ENCODE measurements at places on chromosomes 12 and 14.

DNA sequence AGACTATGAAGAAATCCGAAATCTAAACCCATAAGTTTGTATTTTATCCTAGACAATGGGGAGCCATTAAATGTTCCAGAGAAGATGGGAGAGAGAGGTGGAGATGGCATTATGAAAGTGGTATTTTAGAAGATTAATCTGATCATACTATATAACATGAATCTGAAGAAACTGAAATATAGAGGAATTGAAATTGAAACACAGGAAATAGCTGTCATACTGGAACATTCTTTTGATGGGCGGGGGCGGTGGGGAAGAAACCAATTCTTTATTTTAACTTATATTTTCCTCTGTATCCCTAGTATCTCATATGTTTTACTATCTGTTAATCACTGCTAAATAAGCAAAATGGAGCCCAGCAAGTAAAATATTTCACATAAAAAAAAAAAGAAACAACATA lies 27.0 kb upstream of the FOXN3 start:
- DNase-seq, result no peak

GRCh38 chr14:23530375-23531055 lies 21.1 kb downstream of the ZFHX2 start:
- DNase-seq, result no peak

- DNase-seq, result no peak
These were observed 63.6 kb downstream of the TMCC3 start for GRCh38 chr12:94586589-94587259.

GRCh38 chr14:105475269-105476096 lies 862 bp downstream of the CRIP2 start:
- no peak for DNase-seq

- no peak for DNase-seq
These were observed 499 bp downstream of the RNASE4 start for GRCh38 chr14:20684662-20685456.

- no peak for DNase-seq
These were observed 446 bp upstream of the ZNF641 start for GRCh38 chr12:48351022-48351708.

- no peak for DNase-seq
These were observed 71.9 kb downstream of the BCL11B start for GRCh38 chr14:99199846-99200653.

GRCh38 chr14:87989956-87990299 lies 3.1 kb downstream of the GALC start:
- DNase-seq, result no peak

DNA sequence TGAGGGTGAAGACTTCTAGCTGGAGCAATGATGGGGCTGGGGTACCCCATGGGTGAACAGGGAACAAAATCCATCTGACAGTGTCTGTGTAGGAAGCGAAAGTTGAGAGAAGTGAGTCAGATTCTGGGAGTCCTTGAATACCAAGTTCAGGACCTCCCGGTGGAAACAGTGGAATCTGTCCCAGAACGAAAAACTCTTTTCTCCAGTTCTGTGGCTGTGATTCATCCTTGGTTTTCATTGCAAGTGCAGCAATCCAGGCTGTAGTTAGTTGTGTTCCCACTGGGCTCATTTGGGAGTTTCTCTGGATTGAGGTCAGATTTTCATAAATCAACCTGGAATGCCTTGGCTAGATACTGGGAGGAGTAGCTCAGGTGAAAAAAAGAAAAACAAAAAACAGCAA lies 120.7 kb downstream of the C12orf75 start:
- no peak for DNase-seq

GRCh38 chr14:68676511-68676943 lies 116.3 kb downstream of the ZFP36L1 start:
- no peak for DNase-seq

GRCh38 chr12:32489070-32489469 lies 89.7 kb downstream of the FGD4 start:
- no peak for DNase-seq

DNA sequence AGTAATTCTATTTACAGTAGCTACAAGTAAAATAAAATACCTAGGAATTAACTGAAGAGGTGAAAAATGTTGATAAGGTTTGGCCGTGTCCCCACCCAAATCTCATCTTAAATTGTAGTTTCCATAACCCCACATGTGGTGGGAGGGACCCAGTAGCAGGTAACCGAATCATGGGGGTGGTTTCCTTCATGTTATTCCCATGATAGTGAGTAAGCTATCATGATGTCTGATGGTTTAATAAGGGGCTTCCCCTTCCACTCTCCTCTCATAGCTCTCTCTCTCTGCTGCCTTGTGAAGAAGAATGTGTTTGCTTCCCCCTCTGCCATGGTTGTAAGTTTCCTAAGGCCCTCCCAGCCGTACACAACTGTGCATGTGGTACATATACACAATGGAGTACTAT lies 1170.7 kb downstream of the BCL11B start:
- DNase-seq, result no peak

- no peak for DNase-seq
These were observed 651.6 kb upstream of the LRFN5 start for GRCh38 chr14:40955131-40955505.

DNA sequence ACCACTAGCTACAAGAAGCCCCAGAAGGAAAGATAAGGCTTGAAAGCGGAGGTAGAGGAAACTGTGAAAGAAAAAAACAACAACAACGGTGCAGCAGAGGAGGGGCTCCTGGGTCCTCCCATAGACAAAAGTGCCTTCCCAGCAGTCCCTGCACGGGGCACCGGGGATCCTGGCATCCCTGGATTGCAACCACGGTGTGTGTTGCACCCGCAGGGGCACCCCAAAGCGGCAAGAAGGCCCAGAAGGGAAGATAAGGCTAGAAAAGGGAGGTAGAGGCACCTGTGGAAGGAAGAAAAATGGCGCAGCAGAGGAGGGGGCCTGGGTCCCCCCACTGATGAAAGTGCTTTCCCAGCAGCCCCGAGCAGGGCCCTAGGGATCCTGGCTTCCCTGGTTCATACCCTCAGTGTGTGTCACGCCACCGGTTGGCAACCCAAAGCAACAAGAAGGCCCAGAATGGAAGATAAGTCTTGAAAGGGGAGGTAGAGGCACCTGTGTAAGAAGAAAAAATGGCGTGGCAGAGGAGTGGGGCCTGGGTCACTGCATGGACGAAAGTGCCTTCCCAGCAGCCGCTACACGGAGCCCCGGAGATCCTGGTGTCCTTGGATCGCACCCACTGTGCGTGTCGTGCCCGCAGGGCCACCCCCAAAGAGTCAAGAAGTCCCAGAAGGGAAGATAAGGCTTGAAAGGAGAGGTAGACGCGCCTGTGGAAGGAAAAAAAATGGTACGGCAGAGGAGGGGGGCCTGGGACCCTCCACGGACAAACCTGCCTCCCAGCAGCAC lies 281.0 kb downstream of the ALG10 start:
- no peak for DNase-seq

DNA sequence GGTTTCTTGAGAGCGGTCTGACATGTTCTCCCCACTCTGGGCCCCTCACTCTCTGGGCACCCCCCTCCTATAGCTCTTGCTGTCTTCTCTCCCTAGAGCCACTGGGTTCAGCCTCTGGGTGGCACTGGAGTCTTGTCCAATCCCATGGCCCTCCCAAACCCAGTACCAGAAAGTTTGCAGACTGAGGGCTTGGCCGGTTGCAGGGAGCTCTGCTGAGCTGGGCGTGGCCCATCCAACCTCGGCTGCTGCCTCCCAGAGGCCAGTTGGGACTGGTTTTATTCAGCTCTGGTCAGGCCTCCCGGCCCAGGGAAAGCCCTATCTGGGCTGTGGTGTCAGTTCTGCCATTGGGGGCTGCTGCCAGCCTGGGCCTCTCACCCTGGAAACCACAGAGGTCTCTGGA lies 37.9 kb downstream of the ISCA2 start:
- DNase-seq, result no peak

- DNase-seq, result no peak
These were observed 112.5 kb downstream of the ETV6 start for GRCh38 chr12:11761869-11762567.

GRCh38 chr12:94272280-94272679 lies 123.9 kb downstream of the PLXNC1 start:
- DNase-seq, result no peak

DNA sequence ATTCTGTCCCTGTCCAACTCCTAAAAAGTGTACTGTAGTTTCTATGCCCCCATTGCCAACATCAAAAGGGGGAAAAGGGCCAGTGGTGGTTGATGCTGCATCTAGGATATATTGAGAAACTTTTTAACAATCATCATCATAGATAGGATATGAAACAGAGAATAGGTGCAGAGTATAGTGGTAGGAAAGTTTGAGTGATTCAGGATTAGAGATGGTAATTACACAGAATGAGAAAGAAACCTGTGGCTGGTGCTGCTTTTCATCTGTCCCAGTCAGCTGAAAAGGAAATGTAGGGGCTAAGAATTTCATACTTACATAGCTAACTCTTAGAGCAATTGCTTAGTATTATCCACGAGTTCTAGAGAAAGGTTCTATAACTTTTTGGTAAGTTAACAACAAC lies 67.6 kb downstream of the GTF2A1 start:
- DNase-seq, result no peak

DNA sequence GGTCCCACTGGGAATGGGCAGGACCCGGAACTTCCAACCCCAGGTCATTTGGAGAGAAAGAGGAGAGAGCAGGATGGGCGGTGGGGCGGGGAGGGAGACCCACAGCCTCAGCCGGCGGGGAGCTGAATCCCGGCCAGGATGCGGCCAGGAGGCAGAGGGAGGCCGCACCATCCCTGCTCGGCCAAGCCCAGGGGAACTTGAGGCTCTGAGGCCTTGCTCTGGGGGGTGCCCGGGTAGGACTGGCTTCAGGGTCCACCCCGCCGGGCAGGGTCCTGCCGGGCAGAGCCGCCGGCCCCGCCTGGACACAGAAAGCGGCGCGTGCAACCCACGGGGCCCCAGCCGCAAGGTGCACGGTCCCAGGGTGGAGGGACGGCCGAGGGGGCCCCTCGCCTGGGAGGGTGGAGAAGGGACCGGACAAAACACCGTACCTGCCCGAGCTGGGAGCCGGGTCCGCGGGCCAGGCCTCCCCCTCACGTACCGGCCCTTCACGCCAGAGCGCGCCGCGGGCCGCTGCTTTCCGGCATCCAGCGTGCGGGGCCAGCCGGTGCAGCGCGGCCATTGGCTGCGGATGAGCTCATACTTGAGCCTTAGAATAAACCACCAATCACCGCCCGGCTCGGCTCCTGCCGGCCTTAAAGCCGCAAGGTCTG lies at the start of gene RPS6KL1:
Gene RPS6KL1, minus strand, starts transcription at position 509 of the 650 bp plus-strand sequence. CDS start 1,719 bp downstream, outside the sequence.
- peak; percentile 35 for DNase-seq

- peak; percentile 77 for DNase-seq
These were observed 37.6 kb downstream of the PACS2 start for GRCh38 chr14:105351920-105352851.

GRCh38 chr12:56224954-56225353 lies 812 bp downstream of the NABP2 start:
- no peak for DNase-seq

GRCh38 chr12:128168273-128168672 lies 98.7 kb upstream of the TMEM132C start:
- DNase-seq, result no peak

DNA sequence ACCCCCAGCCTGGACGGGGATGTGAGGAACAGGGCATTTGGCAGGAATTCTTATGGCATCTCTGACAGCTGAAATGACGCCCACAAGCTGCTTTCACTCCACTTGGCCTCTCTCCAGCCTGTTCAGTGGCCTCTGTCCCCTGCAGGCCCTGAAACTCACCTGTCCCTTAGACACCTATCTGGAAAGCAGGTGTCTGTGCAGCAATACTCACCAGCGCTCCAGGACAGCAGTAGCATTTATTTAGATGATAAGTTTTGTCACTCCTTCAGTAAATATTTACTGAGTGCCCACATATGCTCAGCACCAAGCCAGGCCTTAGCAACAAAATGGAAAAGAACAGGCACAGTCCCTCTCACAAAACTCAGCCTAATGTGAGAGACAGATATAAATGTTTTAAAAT lies 311.1 kb upstream of the FKBP4 start:
- DNase-seq, result no peak

GRCh38 chr12:118107011-118107410 lies 3.2 kb upstream of the VSIG10 start:
- DNase-seq, result no peak

DNA sequence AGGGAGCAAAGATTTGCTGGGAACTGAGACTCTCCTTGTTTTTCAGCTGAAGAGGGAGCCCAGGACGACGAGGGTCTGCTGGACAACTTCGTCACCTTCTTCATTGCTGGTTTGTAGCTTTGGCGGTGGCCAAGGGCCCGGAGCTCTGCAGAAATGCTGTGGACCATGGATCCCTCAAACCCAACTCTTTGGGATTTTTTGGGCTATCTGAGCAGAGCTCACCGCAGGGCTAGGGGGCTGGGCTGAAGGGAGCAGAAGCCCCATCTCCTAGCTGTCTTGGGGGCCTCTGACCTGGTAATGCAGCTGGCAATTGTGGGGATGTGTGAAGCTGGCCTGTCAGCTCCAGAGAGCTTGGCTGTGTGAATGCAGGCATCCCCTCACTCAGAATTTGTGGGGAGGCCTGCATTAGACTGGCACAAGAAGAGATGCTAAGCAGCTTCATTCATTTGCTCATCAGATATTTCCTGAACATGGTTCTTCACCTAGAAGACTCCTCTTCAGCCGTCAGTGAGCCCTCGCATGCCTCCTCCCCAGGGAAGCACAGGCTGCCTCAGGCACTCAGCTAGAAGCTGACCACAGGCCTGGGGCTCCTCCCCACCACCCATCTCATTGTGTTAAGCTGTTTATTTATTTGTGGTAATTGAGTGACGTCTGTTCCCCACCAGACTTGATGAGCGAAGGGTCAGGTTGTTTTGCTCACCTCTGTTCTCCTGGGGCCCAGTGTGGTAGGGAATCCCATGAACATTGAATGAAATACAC lies 32.2 kb downstream of the CYP46A1 start:
- no peak for DNase-seq

- no peak for DNase-seq
These were observed 1349.4 kb downstream of the FSCB start for GRCh38 chr14:43157661-43158060.

GRCh38 chr14:26597071-26597588 lies 703 bp downstream of the NOVA1 start:
- DNase-seq, result no peak

DNA sequence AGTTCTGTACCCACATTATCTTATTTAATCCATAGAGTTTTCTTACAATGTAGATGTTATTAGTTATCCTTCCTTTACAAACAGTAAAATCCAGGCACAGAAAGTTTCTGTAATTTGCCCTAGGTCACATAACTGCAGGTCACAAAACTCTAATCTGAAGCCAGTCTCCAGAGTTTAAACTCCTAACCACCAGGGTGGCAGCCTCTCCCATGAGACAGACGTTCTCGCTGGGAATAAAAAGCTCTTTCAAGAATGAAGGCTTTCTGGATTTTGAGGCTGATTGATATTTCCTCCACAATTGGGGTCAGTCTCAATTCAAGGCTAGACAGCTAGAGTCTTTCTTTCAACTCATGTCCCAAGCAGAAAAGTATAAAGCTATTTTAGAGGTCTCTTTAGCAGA lies 95.8 kb upstream of the PLEKHG7 start:
- no peak for DNase-seq

- DNase-seq, result no peak
These were observed 14.0 kb upstream of the HPD start for GRCh38 chr12:121872546-121873215.

DNA sequence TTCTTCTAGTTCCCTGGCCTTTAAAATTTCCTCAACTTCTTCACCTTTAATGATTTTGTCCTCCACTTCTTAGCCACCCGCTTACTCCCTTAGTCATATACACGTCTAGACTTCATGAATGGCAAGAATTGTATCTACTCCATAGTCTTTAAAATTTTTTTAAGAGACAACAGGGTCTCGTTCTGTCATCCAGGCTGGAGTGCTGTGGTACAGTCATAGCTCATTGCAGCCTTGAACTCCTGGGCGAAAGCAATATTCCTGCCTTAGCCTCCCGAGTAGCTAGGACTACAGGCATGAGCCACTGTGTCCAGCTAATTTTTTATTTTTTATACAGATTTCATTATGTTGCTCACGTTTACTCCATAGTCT lies 47.9 kb downstream of the BBS10 start:
- DNase-seq, result no peak

GRCh38 chr14:76575108-76575507 lies 186.2 kb upstream of the VASH1 start:
- DNase-seq, result no peak
